Left cardiac atrium (tissue), 4 donors: ENCODE measurements at places on chromosomes 2 and 18. TPM values are rescaled to one million over a fixed set of nuclear protein-coding genes. Genes with fewer than 3 reads are reported as not detected.

PROKR1 gene
- total RNA-seq, result 0.12 TPM

CRYBA2 gene
- not detected for total RNA-seq

TPO gene
- 9.7 TPM for total RNA-seq

FEV gene
- total RNA-seq, result not detected

- no peak for DNase-seq
These were observed 18.2 kb downstream of the MSH6 start for GRCh38 chr2:47801118-47801517.

GRCh38 chr2:238777369-238778067, 70.4 kb upstream of the TWIST2 start:
- no peak for DNase-seq

DNA sequence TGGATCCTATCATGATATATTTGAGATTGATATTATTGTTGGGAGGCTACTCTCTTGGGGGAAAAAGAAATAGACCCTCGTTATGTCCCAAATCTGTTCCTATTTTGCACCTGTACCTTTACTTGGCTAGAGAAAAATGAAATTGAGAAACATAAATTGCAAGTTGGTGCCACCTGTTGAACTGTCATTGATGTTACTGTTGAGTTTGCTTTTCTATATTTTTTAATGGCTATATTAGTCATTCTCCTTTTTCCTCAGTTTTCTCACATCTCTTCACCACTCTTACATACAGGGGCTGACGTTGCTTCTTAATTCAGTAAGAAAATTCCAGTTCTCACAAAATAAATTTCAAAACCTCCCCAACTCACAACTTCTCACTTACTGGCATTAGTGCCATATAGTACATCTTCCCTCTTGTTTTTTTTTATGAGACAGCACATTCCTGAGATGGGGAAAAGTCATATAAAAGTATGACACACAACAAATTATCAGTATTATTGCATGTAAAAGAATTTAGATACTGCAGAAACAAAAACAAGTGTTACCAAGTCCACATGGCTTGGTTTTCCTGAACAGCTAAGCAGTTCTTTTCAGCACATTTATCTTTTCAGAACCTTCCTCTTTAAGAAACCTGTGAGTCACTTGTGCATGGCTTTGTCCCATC, 348.3 kb upstream of the DSEL start:
- no peak for DNase-seq

- DNase-seq, result no peak
These were observed 1147.1 kb downstream of the CNTNAP5 start for GRCh38 chr2:125172181-125172580.

DNA sequence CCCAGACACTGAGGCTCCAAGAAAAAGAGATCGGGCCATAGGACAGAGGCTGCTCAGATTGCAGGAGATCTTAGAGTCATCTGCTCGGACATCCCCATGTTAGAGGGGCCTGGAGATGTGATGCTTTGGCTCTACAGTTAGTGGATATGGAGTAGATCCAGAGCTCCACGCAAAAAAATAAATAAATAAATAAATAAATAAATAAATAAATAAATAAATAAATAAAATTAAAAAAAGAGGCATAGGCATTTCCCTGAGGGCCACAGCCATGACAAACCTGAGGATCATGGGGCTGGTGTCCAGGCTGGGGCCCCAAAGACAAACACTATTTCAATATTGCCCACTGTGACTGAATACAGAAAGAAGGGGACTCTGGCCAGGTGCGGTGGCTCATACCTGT, 85.5 kb downstream of the PLB1 start:
- no peak for DNase-seq

- DNase-seq, result no peak
These were observed 88.4 kb upstream of the NRP2 start for GRCh38 chr2:205593891-205594290.

DNA sequence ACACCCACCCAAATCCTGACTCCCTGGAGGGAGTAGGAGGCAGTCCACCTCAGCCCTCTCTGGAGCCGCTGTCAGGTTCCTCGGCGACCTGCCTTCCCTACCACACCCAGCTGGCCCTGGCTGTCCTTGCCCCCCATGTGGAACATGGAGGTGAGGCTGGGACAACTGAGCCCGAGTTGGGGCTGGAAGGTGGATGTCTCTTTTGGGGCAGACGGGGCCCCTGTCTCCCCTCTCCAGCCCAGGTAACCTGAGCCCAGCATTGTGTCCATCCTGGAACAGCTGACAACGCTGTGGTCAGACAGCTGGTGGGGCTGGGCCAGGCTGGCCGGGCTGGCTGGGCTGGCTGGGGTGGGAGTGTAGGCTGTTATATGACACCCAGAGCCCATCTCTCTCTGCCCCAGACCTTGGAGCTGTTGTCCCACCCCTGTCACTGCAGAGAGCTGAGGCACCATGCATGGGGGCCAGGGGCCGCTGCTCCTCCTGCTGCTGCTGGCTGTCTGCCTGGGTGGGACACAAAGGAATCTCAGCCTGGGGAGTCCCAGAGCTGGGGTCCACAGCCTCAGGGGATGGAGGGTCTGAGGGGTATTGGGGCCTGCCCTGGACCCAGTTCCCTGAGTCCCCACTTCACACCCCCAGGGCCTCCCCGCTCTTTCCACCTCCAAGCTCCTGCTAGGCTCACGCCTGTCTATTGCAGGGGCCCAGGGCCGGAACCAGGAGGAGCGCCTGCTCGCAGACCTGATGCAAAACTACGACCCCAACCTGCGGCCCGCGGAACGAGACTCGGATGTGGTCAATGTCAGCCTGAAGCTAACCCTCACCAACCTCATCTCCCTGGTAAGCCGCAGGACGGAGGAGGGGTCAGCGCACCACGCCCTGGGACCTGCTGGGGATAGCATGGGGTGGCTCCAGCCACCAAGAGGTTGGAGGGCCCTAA, at the start of gene CHRNG:
CHRNG (plus strand) TSS at position 395 of the 934 bp plus-strand sequence; CDS start at position 451, 56 bp downstream.
- no peak for DNase-seq

DNA sequence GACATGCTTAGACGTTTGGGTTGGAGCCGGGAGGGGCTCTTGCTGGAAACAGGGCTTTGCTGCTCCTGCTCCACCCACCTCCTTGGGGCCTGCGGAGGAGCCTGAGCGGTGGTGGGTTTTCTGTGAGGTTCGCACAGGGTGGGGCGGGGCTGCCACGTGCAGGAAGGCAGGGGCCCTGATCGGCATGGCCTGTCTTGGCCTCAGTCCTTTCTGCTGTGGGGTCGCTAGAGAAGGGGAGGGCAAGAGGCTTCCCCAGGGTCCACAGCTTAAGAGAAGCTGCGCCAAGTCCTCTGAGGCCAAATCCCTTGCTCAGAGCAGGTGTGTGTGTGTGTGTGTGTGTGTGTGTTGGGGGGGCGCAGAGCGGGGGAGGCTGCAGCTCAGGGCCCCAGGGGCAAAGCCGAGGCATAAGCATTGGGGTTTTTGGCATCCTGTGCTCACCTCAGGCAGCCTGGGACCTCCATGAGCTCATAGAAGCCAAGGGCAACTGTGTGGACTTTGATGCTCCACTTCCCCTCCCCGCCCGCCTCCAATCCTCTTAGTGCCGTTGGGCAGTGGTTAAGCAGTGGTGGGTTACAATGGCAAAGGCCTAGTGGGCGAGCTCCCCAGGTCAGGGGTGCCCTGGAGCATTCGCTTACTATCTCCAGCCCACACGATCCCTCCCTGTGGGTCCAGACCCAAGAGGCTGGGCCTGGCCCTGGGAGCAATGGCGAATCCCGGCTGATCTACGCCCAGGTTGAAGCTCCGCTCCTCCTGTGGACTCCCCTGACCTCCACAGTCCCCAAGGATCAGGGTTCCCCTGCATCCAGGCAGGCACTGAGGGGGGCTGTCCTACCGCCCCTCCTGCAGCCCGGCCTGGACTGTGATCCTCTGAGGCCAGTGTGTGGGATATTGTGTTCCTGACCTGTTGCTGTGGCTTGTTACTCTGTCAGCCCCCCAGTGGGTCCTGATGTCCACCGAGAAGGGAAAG, 28.9 kb downstream of the TOGARAM2 start:
- DNase-seq, result no peak

- DNase-seq, result no peak
These were observed 2110.3 kb upstream of the CELF4 start for GRCh38 chr18:39675906-39676305.

DNA sequence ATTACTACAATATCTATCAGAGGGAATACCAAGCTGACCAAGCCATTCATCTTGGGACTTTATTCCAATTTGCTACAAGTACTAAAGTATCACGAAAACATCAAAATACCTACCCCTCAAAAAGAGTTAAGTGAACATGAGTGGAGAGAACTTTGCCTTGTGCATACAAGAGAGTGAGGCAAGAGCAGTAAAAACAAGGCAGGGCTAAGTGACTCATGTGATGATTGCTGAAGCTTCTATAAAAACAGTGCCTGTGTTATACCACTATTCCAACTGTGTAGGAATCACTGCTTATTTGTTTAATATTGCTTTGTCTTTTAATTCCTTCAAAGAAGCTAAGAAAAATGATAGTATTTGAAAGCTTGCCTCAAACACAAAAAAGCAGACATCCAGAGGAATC, 61.2 kb downstream of the FARSB start:
- DNase-seq, result no peak

GRCh38 chr2:5692561-5693286, 540 bp downstream of the SOX11 start:
- DNase-seq, result no peak
